ENCODE measurements at places on chromosomes 2 and 18.

GRCh38 chr2:385785-386184, 97.9 kb upstream of the ALKAL2 start:
- no peak for DNase-seq

DNA sequence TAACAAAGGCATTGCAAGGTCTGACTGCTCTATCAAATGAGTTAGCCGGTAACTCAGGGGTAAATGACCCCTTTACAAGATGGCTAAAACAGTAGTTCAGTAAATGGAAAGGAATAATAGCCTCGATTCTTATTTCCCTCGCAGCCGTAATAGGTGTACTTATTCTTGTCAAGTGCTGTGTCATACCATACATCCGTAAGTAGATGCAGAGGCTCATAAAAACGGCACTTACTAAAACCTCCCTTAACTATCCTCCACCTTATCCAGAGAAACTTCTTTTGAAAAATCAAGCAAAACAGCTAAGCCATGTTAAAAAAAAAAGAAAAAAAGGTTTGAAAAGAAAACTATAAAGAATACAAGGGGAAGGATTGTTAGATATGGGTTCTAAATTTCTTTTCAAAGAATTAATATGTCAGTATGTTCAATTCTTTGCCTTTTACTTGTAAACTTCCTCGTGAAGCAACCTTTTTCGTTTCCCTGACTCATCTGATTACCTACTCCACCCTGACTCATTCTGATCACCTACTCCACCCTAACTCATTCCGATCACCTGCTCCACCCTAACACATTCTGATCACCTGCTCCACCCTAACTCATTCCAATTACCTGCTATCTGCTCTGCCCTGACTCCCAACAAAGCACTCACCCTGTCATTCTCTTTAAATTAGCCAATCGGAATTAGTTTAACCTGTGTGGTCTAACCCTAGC, 127.5 kb downstream of the SPAG16 start:
- DNase-seq: no peak

- no peak for DNase-seq
These were observed 39.5 kb downstream of the UGP2 start for GRCh38 chr2:63881205-63881604.

GRCh38 chr2:140454717-140455116, 1674.5 kb upstream of the NXPH2 start:
- no peak for DNase-seq

DNA sequence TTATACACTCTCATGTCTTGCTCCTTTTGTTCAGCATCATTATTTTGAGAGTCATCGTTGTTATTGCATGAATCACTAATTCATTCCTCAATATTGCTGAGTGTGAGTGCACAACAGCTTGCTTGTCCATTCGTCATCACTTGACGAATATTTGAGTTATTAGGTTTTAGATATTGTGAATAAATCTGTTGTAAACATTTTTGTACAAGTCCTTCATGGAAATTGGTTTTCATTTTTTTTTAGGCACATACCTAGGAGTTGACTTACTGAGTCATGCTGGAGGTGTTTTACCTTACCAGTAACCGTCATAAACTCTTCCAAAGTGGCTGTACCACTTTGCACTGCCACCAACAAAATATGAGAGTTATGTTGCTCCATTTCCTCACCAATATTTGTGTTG, 84.2 kb upstream of the NCK2 start:
- no peak for DNase-seq

GRCh38 chr2:190180313-190181122, 118.0 kb upstream of the MSTN start:
- DNase-seq: peak; percentile 3

DNA sequence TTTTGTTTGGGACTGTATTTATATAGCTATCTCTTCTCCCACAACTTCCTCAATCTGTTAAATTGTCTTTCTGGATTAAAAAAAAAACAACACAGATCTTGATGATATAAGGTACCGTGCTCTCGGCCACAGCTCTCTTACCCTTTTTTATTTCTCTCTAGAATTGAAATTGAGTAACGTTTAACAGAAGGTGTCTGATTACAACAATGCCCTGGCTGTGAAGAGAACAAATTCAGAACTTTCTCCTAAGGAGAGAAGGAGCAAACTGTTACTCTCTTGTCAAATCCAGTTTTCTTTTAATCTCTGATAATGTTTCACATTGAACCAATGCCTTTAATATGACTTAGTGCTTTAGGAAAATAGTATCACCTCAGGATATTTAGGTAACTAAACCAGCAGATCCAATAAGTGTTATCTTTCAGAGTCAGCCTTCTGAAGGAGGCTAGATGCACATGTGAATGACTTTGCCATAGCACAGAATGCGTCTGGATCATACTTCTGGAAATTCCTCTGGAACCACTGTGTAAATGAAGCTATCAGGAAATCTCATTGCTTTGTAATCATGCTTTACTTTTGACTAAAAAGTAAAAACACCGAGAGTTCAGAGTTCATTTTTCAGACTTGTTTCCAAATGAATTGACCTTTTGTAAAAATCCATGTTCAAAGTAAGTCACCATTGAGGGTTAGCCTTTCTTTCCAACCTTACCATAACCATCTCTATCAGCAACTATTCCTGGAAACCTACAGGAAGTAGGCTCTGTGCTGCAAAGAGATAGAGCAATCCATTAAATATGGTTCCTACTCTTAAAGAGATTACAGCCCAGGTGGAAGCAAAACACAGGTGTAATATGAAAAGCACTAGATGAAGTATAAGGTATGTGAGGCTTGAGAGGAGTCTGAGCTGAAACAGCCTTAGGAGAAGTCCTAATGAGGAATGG, 147.0 kb upstream of the OSR1 start:
- no peak for DNase-seq

DNA sequence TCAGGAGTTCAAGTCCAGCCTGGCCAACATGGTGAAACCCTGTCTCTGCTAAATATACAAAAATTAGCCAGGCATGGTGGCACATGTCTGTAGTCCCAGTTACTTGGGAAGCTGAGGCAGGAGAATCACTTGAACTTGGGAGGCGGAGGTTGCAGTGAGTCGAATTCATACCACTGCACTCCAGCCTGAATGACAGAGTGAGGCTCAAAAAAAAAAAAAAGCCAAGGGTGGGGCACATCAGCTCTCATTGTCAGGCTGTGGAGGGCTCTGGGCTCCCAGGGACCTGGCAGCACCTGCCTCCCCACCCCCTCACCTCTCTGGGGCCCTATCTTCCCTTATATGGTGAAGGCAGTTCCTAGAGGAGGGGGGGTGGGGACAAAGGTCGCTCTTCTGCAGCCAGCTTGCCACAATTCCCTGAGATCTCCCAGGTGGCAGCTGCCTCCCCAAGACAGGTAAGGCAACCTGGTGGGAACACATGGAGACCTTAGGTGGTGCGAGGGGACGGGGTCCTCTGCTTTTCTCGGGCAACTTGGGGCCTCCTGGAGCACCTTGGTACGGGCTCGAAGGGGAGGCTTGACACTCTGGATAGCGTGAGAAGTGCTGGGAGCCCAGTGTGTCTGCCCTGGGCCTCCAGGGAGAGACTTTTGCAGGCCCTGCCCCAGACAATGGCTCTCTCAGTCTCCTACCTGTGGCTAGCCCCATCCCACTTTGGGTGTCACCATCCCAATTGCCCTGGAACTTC, at the start of gene VIL1:
Gene VIL1 (plus strand): TSS at position 407 of the 742 bp plus-strand sequence. CDS start 4,656 bp downstream, outside the sequence.
- no peak for DNase-seq

GRCh38 chr2:33014268-33014667, 67.5 kb downstream of the LTBP1 start:
- no peak for DNase-seq

DNA sequence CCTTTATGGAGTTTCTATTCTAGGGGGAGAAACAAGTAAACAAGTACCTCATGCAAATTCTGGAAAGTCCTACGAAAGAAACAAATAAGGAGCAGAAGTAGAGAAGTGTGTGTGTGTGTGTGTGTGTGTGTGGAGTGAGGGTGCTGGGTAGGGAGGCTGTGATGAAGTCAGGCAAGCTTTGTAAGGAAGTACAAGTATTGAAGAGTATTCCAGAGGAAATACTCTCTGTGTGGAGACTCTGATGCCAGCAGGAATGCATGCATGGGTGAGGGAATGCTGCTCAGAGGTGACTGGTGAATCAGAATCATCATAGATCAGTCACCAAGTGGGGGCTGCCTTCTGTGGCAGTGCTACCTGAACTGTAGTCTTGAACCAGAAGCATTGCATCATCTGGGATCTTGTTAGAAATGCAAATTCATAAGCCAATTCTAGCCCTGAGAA, 34.5 kb downstream of the SLC4A3 start:
- no peak for DNase-seq

DNA sequence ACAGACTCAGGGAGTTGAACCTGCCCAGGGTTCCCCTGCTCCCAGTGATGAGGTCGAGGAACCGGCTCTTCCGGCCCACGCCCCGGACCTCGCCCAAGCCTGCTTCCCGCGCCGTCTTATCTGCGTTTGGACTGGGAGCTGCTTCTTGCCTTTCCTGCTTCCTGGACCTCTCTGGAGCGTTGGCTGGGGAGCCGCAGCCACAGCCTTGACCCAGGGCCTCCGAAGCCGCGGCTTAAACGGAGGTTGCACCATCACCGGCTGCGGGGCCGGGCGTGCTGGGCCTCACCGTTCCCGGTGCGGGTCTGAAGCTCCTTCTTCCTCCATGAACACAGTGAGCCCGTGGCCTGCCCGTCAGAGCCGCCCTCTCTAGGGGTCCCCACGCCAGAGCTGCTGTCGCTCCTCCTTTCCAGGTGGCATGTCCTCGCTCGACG, 13.3 kb downstream of the NTSR2 start:
- DNase-seq: no peak

- DNase-seq: peak; percentile 62
These were observed 3.7 kb upstream of the BCL2L11 start for GRCh38 chr2:111116843-111117597.

DNA sequence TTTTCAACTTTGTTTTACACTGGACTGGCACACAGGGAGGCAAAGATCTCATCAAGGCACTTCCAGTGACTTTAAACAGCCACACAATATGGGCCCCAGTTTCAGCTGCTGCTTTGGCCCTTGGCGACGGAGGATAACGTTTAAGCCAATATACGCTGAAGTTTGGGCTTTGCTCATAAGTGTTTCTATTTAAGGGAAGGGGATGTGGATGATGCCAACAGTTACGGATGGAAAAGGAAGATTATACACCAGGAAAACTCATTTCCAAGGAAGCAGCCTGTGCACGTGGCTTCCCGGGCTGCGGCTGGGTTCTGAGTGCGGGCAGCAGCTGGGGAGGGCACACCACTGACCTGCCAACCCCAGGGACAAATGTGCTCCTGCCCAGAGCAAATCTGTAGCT, 151.1 kb downstream of the SH3BP4 start:
- no peak for DNase-seq

DNA sequence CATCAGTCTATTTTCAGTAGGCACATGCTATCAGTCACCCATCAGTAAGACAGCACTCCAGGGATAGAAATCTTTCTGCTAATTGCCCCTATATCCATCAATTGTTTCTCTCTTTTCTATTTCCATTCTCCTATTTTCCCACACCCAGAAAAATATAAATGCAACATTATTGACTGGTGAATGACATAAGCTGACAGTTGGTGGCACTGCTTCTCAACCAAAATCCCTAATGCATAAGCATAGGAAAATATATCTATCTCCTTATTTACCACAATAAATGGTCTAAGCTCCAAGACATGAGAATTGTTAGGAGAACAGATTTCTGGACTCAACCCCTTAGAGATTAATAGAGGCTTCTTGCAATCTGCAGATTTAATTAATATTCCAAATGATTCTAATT, 64.0 kb upstream of the REG3A start:
- no peak for DNase-seq

DNA sequence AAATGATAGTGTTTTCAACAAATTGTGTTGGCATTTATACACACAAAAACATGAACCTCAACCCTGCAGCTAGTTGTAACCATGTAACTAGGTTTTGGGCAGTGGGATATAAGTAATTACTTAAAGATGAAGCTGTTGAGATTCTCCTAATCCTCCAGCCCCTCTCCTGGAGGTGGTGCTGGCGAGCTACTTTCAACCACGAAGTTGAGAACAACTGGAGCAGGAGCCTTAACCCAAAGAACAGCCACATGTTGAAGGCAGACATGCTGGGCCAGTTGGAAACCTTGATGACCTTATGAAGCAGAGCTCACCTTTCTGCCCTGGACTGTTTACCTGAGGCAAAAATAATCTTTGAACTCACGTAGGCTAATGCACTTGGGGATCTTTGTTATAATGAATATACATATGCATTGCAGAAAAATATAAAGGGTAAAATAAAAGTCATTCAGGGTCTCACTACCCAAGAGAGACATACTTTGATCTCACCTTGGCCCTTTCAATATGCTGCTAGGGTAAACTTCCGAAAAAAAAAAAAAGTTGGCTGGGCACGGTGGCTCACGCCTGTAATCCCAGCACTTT, 89.6 kb upstream of the NPAS2 start:
- peak; percentile 9 for DNase-seq

DNA sequence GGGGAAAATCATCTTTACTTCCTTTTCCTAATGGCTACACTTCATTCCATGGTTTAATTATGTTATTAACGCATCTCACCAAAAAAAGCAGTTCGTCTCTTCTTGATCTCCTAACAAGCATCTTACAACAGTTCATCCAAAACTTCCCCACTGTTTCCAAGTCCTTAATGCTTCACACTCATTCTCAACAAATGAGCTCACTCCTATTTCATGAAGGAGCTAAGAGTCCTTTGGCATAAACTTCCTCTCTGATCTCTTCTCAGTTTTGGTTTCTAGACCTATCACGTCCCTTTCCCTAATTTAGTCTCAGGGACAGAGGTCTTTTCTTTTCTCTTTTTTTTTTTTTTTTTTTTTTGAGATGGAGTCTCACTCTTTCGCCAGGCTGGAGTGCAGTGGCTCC, 205.9 kb upstream of the SLC39A10 start:
- DNase-seq: no peak

DNA sequence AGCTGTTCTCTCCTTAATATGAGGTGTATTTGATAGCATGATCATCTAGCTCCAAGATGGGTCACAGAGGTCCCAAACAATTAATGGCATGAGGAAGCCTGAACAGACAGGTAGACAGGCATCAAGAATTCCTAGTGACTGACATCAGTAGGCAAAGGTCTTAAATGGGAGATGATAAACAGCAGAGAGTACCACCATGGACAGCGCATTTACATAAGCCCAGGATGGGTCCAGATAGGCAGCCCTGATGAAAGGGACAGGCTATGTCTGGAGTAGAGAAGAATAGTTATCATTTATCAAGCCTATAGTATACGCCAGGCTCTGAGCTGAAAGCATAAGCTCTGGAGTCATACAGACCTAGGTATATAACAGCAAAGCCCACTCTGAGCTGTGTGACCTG, 434.7 kb upstream of the SETBP1 start:
- no peak for DNase-seq

- DNase-seq: no peak
These were observed 73.6 kb downstream of the NRP2 start for GRCh38 chr2:205755923-205756322.
